Astrocyte of the spinal cord (primary cell): ENCODE measurements at places on chromosomes 11 and 22.

- DNase-seq = no peak
Measured at GRCh38 chr11:103484545-103484944, 375.3 kb downstream of the DYNC2H1 start.

GRCh38 chr11:117426297-117426685 is 98.6 kb downstream of the CEP164 start:
- DNase-seq = peak; percentile 37

GRCh38 chr11:5736396-5736795 is at the start of gene OR56B1:
TSS of gene OR56B1 (plus strand) at chr11:5736448. CDS start at chr11:5736517, 69 bp downstream.
- DNase-seq = no peak

DNA sequence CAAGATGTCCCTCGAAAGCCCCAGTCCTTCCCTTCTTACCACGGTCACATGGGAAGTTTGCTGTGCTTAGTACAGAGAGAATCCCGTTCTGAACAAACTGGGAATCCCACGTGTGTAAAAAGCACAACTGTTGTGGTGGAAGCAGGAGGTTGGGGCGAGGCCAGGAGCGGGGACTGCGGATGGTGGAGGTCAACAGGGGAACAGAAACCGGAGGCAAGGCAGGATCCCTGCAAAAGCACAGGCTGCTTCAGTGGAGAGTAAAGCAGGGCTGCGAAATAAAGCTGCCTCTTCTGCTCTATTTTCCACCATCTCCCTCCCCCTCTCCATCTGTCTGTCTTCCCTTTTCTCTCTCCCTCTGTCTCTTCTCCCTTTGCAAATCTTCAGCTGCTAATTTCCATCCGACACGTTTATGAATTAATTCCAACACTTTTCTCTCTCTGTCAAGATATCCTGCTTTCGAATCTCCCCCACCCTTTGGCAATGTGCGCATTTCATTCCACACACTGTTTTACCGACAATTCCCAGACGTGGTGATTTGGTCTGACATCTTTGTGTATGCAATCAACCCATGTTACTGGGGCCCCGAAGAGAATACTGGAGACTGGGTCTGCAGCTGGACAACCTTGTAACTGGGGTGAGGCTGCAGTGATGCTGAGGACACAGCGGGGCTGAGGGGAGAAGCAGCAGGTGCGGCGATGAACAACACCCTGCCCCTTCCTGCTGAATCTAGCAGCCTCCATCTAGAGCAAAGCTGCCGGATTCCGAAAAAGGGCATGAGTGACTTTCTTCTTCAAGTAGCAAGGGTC is 571.8 kb downstream of the OPCML start:
- no peak for DNase-seq

- DNase-seq = no peak
Measured at GRCh38 chr11:92857407-92857806, 112.0 kb upstream of the MTNR1B start.

DNA sequence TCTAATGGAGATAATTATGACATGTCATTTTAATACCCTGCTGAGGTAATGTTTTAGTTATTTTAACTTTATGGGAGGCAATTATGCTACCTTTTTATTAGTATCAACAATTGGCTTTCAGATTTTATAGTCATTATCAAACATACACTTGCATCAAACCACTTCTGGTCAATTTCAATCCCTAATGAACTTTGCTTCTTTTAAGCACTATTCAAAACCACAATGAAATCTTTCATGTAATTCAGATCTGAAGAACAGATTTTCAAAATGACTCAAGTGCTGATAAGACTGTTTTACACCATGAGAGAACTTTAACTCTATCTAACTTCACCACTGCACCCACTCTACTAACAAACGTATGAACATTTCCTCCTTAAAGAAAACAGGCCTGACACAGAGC is 25.9 kb upstream of the CCDC34 start:
- no peak for DNase-seq

GRCh38 chr11:103700622-103701021 is 335.8 kb upstream of the DDI1 start:
- DNase-seq = peak; percentile 31

- peak; percentile 43 for DNase-seq
Measured at GRCh38 chr11:115606498-115607220, 102.4 kb upstream of the CADM1 start.

DNA sequence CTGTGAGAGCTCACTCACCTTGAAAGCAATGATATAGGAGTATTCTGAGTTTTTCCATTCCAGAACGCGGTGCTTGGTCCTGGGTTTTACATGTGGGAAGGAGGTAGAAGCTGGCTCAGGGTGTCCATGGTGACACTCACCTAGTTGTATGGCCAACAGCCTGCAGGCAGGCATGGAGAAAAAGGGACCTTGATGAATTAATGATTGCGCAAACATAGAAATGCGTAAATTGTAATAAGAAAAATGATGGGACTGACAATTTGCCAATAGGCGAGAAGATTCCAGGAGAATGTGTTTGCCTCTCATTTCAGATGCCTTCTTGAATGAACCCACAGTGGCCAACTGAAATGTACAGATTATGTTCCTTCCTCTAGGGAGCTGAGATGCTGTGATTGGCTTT is 53.4 kb upstream of the MYO18B start:
- no peak for DNase-seq

DNA sequence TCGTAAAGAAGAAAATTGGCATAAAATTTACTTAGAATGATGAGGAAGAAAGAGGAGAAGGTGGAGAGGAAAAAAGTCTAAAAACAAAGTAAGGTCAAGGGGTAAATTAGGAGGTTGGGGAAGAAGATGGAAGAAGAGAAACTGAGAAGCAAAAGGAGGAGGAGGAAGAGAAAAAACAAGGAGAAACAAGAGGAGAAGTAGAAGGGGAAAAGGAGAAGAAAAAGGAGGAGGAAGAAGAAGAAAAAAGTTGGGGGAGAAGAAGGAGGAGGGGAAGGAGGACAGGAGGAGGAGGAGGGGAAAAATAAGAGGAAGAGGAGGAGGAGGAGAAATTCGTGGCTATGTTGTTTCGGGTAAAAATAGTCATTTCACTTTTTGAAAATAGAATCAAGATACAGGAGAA is 42.4 kb downstream of the IL10RA start:
- DNase-seq = no peak

- no peak for DNase-seq
Measured at GRCh38 chr11:118846181-118846935, 37.3 kb upstream of the CXCR5 start.

GRCh38 chr11:13141731-13142709 is 132.9 kb downstream of the RASSF10 start:
- no peak for DNase-seq

DNA sequence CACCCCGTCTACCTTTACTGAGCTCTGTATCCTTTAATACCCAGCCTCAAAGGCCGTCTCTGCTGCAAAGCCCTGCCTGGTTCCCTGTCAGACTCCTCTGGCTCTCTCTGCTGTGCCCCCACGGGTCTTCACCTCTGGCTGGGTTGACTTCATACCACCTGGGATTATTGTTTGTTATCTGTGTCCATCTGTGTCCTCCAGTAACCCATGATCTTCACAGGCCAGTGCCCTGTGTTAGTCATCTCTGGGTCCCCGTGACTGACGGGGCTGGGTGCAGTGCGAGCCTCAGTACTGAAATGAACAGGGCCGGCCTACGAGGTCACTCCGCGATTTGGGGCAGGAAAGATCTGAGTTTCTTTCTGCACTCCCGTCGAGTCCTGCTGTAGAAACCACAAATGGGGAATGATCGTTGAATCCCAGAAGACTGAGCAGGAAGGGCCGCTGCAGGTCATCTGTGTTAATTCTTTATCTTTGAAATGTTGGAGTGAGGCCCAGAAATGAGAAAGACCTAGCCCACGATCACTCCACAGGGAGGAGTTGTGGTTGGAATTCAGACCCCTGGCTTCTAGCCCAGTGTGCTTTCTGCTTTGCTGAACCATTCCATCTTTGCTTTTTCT is 12.3 kb upstream of the TUB start:
- DNase-seq = peak; percentile 85

- no peak for DNase-seq
Measured at GRCh38 chr11:45772449-45772774, 32.5 kb upstream of the SLC35C1 start.

DNA sequence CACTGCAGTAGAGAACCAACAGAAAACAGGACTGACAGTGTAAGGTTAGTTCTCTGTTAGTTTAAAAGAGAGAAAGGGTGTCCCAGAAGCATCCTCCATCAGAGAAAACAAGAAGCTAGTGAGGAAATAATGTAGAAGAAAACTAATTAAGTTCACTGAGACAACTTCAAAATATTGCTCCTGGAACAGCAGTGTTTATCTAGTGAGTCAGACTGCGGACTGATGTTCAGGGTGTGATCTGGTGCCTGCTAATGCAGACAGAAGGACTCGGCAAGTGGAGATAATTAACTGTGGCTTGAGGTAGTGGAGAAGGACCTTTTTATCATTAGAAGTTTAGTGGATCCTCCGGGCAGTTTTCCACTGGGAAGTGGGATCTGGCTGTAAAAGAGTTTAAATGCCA is 55.4 kb downstream of the CDON start:
- DNase-seq = peak; percentile 43

GRCh38 chr11:122031813-122032212 is 84.2 kb downstream of the BLID start:
- DNase-seq = no peak

DNA sequence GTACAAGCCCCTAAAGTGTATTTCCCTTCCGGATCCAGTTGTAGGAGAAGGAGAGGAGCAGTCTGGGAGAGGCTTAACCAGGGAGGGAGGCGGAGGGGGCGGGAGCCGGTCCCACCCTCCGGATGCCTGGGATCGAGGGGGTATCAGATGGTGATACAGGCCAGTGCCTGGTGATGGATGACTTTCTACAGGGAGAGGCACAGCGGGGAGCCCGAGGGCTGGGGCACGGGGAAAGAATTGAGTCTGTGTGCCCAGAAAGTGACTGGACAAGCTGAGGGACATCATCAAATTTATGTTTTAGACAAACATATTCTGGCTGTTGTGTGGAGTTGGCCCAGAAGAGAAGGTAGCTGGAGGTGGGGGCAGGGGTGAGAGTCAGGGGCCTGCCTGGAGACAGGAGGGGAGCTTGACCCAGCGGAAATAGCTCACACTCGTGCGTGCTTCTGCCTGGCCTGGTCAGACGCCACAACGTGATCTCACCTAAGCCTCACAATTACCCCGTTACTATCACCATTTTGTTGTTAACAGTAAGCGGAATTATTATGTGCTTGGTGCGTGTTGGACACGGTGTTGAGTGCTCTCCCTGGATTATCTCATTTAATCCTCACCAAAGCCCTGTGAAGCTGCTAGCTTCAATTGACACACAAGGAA is 42.4 kb downstream of the AMPD3 start:
- no peak for DNase-seq

- peak; percentile 83 for DNase-seq
Measured at GRCh38 chr11:111634981-111635705, 32.9 kb downstream of the SIK2 start.

DNA sequence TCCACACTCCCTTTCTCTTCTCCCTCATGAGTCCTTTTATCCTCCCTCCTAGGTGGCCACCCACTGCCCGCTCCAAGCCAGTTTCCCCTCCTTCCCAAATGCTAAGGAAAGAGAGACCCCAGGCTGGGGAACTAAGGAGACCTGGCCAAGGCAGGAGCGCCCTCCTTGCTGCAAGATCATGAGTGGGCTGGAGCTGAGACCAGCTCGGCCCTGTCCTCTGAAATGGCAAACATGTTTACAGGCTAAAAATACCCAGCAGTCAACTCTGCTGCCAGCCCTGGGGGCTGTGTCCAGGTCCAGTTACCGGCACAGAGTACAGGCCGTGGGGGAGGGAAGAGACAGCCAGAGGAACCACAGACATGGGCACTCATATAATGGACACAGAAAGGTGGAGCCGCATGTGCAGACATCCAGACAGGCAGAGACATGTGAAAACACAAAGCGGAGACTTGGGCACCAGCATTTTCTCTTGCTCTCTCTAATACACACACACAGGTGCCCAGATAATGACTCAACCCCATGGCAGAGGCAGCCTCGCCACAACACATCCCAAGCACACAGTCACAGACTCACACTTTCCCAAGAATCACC is 1.2 kb upstream of the AHNAK start:
- no peak for DNase-seq

- no peak for DNase-seq
Measured at GRCh38 chr11:29243616-29244015, 773.2 kb downstream of the KCNA4 start.

DNA sequence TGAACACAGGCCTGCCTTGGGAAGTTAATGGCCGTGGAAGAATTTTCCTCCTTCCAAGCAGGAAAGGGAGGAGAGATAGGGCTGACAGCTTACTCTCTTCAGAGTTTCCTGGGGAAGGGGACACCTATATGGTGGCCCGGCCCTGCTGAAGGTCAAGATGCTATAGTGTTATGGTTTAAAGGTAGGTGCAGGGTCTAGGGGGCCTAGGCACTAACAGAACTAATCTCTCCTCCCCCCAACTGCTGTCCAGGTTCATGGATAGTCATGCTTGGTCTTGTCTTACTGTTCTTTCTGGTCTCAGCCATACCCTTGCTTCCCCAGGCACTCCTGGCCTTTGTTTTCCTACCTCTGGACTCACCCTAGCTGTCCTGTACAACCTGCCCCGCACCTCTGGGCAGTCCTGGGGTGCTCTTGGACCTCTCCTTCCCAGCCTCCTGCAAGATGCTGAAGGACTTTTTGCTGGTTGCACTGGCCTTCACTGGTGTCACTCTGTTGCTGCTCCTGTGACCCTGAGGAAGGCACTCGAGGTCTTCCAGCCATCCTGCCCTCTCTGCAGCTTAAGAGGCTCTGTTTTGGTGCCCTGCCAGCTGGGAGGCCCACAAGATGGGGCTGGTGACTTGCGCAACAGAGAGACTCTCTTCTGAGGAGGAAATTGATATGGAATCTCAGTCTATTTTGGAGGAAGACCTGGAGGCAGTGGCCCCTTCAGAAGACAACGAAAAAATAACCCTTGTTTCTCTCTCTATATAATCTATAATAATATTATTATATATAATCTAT is 17.9 kb downstream of the SEC14L3 start:
- no peak for DNase-seq

- no peak for DNase-seq
Measured at GRCh38 chr11:2576549-2576948, 123.2 kb downstream of the KCNQ1OT1 start.

GRCh38 chr22:40121461-40121860 is 56.3 kb upstream of the TNRC6B start:
- no peak for DNase-seq

DNA sequence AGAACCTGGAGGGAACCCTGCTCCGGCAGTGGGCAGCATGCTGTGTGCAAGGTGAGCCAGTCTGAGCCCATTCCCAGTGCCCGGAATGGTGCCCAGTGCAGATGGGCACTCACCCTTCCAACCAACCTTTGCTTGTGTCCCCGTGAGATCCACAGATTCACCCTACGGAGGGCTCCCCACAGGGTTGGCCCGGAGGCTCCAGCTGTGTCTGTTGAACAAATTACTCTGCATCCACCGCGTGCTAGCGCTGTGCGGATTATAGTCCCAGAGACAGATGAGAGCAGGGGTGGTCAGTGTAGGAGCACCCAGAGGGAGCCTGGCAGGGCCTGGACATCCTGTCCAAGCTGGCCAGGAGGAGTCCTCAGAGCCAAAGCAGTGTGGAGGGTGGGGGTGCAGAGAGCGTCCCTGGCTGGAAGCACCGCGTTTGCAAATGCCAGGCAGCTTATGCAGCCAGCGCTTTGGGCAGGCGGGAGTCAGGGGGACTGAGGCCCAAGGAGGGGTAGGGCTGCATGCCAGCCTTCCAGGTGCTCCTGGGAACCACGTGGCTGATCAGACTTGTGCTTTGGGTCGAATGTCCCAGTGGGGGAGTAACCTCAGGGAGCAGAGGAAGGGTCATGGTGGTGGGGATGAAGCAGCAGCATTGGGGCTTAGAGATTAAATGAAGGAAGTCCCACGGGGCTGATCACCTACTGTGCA is 80.5 kb downstream of the KCNQ1 start:
- no peak for DNase-seq

- no peak for DNase-seq
Measured at GRCh38 chr11:11173316-11174025, 179.6 kb downstream of the CSNK2A3 start.

GRCh38 chr11:13238879-13239514 is 38.6 kb upstream of the BMAL1 start:
- DNase-seq = peak; percentile 33
